ENCODE measurements at places on chromosomes 16 and 17.

GRCh38 chr17:77893144-77894044 lies 65.1 kb upstream of the TNRC6C start:
- no peak for DNase-seq

DNA sequence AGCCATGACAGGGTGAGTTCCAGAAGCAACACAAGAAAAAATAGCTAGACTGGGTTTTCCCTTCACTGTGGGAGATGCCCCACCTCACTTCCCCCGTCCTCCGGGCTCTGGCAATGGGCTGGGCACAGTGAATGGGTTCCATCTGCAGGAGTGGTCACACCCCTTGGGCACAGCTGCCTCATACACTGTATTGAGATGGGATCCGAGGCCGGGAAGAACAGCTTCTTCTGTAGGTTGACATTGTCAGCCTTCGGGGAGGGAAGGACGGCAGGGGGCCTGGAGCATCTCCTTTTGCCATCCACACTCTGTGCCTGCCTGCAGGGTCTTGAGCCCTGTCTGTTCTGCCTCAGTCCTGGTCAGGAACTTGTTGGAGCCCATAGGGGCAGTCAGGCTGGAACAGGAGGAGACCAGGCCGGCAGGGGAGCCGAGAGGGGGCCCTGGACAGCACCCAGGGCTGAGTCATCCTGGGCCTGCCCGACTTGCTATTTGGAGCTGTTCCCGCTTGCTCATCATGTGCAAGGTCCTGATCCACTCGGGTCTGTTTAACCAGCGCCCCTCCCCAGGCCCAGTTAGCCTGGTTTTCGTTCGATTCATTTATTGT lies 286.7 kb downstream of the SEC14L1 start:
- DNase-seq, result peak; percentile 77

- DNase-seq, result peak; percentile 66
Measured at GRCh38 chr17:40803617-40804082, 3.9 kb upstream of the KRT28 start.

- peak; percentile 4 for DNase-seq
Measured at GRCh38 chr16:24955975-24956731, 59.0 kb downstream of the ARHGAP17 start.

DNA sequence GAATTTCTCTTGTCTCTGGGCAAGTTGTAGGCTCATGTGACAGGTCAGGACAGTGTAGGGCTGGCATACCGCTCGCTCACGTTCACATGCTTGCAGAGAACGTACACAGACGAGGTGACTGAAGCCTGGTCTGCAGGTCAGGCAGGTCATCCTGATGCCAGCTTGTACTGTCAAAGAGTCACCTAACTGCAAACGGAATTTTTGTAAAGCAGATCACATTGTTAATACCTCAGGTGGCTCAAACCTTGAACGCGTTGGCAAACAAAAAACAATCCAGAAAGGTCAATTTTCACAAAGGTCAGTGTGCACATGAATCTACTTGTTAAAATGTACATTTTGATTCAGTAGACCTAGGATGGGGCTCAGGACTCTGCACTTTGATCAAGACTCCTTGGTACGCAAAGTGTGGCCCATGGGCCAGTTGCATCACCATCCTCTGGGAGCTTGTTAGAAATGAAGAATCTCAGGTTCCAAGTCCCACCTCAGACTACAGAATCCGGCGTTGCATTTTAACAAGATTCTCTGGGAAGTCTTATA lies 28.6 kb downstream of the ANKRD40 start:
- no peak for DNase-seq

DNA sequence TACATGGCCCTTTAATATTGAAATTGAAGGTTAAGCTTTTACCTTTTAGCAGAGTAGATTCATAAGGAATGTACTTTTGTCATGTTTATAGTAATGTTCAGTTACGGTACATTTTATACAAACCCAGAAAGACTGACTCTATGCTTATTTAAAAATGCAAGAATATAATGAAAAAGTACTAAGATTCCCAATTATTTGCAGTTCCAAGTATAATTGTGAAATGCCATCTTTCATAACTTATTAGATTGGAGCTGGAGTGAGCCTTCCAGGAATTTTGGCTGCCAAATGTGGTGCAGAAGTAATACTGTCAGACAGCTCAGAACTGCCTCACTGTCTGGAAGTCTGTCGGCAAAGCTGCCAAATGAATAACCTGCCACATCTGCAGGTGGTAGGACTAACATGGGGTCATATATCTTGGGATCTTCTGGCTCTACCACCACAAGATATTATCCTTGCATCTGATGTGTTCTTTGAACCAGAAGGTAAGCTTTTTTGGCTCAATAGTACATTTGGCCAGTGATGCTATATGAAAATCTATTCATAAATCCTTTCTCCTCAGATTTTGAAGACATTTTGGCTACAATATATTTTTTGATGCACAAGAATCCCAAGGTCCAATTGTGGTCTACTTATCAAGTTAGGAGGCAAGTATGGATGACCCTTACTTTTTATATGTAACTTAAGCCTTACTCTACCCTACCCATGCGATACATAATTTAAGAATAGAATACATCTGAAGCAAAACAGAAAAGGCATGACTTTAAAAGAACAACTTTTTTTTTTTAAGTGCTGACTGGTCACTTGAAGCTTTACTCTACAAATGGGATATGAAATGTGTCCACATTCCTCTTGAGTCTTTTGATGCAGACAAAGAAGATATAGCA lies 4.2 kb downstream of the SRSF2 start:
- DNase-seq, result peak; percentile 19

Measured in fibroblast of upper back skin (primary cell).